Brain (organoid and tissue), 16 donors: ENCODE measurements at places on chromosomes 7 and 10. TPM values are rescaled to one million over a fixed set of nuclear protein-coding genes. Genes with fewer than 3 reads are reported as not detected.

Gene CALML5
- polyA plus RNA-seq: not detected

Gene MYOZ1
- polyA plus RNA-seq: 3.6 TPM

Gene C10orf67
- polyA plus RNA-seq: 0.27 TPM

Gene CALN1
- 2.5 TPM for polyA plus RNA-seq

Gene FEZF1
- 0.15 TPM for polyA plus RNA-seq

Gene PDE1C
- polyA plus RNA-seq: 7.2 TPM

Gene KNDC1
- polyA plus RNA-seq: 12.0 TPM

Gene UPK3BL2
- polyA plus RNA-seq: 1.7 TPM

DNA sequence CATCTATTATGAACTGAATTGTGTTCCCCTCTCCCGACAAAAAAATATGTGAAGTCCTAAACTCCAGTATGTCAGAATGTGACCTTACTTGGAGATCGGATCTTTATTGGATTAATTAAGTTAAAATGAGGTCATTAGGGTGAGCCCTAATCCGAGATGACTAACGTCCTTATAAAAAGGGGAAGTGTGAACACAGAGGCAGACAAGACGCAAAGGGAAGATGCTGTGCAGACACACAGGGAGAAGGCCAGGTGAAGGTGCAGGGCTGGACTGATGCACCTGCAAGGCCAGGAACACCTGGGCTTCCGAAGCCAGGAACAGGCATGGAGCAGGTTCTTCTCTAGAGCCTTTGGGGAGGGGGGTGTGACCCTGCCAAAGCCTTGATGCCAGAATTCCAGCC lies 187.8 kb downstream of the PARD3 start:
- DNase-seq: no peak

DNA sequence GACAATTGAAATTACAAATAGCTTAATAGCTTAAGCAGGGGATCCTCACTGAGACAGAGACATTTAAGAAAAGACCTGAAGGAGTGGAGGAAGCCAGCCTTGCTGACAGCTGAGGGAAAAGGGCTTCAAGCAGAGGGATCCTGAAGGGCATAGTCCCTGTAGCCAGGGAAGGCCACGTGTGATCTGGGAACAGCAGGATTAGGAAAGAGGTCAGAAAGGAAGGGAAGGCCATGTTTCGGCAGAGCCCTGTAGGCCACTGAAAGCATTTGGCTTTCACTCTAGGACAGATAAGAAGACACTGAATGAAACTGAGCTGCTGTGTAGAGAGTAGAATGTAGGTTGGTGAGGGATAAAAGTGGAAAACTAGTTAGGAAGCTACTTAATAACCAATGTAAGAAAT lies 3.4 kb upstream of the AKR1C8 start:
- no peak for DNase-seq

DNA sequence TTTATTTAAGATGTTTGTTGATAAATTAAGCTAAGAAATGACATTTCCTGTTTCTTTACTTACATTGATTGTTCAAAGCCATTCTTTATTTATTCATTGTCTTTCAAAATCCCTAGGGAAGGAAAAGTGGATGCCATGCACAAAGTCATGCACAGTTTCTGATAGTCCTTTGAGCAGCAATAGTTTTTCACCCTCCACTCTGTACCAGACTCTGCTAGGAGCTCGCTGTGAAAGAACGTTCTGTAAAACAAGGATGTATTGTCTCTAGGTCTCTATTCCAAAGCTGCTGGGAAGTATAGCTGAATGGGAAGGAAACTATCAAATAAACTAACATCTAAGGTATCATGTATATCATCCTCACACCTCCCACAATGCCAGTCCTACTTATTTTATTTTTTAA lies 7.8 kb upstream of the NOC3L start:
- DNase-seq: no peak

GRCh38 chr7:47188136-47188535 lies 393.8 kb downstream of the TNS3 start:
- DNase-seq: no peak

DNA sequence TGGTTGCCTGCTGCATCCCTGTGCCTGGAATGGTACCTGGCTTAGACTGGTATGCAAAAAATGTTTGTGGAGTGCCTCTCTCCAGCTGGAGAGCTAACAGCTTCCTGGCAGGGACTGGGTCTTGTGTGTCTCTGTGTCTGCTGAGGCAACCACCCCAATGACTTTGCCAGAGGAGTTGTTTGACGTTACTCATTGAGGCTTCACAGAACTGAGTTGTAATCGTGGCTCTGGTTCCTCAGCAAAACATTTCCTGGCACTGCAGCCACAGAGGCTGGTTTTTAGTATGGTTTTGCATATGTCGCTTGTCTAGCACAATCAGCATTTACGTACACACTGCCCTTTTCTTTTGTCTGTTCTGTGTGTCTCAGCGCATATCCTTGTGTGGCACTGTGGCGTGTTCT lies 7.5 kb downstream of the ZNF282 start:
- no peak for DNase-seq

- DNase-seq: no peak
Measured at GRCh38 chr10:17178006-17178405, 23.5 kb downstream of the TRDMT1 start.

DNA sequence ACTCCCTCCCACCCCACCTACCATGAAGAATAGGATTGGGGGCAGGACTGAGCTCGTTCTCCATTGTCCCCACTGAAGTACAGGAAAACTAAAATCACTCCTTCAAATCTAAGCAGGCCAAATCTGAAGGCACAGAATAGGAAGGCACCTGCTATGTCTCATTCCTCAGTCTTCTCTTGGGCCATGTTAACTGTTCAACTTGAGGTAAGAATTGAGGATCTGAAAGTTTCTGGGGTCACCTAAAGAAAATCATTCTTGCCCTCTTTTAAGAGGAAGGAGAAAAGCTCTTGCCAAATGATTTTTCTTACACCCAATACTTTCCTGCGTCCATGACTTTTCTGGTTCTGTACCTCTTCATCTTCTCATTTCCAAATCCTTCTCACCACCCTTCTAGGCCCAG lies 4.9 kb downstream of the CPN1 start:
- no peak for DNase-seq

DNA sequence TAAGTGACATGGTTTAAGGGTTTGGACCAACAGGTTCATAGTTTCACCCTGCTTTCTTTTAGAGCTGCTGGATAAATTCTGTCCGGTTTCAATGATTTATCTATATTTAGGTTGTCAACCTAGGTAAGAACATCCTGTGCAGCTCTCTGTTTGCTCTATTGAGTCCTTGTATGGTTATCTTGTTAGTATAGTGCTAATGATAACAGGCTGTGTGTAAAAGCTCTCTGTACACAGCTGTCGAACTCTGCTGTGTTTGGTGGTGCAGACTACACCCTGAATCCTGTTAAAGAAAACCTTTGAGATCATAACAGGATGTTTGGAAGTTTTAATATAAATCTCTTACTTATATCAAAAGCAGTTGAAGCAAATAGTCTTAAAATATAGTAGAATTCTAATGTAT lies 219.2 kb downstream of the SDK1 start:
- DNase-seq: no peak

DNA sequence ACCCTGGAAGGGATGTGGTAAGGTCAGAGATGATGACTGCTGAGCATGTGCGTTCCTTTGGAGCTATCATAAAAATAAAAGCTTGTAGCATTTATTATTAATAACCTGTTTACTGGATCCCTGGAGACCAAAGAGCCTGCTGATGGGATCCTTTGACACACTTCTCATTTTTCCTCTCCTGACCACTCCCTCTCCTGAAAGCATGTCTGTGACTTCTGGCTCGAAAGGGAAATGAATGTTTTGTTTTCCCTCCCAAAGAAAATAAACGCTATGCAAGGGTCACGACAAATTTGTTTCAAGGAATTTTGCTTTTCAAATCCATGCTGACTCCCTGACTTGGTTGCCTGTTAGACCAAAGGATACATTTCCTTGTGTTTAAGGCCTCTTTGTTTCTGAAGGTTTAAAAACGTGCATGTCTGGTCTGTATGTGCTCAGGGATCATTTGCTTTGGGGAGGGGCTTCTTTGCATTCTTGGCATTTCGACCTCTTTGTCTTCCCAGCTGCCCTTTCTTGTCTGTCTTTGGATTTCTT lies 185.1 kb upstream of the AGK start:
- DNase-seq: no peak

GRCh38 chr10:60943316-60944057 lies 498 bp downstream of the RHOBTB1 start:
- peak; percentile 81 for DNase-seq

GRCh38 chr10:53598914-53599313 lies 826.3 kb upstream of the MBL2 start:
- no peak for DNase-seq

DNA sequence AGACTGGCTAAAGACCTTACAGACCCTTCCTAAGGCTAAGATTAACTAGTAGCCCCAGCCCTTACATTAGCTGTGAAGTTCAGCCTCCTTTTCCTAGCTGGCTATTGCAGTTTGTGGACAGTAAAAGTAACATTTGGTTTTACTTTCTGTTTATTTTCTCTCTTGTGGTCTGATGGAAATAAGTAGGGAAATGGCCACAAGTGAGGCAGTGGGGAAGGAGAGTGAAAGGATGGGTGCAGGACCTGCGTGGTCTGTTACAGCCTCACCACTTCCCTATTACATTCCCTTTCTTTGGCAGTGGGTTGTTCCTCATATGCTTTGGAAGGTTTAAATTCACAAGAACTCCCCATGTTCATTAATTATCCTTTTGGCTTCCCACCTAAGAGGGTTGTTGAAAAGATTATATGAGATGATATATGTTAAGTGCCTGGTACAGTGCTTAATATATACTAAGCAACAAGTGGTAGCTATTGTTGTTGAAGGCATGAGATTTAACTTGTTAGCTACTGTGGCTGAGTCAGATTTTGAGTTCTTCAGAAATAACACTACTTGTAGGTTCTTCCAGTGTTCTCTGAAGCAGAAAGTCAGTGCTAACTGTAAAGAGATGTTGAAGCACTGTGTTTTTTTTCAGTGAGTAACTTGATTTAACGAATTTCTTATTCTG lies 181.7 kb downstream of the ST7 start:
- no peak for DNase-seq
